Effector CD8-positive, alpha-beta T cell (primary cell): ENCODE measurements at places on chromosomes 16 and 17.

GRCh38 chr16:55976815-55977214, 101.6 kb upstream of the CES5A start:
- no peak for DNase-seq

- DNase-seq = no peak
Observed at GRCh38 chr16:29820730-29821642, 724 bp downstream of the MVP start.

DNA sequence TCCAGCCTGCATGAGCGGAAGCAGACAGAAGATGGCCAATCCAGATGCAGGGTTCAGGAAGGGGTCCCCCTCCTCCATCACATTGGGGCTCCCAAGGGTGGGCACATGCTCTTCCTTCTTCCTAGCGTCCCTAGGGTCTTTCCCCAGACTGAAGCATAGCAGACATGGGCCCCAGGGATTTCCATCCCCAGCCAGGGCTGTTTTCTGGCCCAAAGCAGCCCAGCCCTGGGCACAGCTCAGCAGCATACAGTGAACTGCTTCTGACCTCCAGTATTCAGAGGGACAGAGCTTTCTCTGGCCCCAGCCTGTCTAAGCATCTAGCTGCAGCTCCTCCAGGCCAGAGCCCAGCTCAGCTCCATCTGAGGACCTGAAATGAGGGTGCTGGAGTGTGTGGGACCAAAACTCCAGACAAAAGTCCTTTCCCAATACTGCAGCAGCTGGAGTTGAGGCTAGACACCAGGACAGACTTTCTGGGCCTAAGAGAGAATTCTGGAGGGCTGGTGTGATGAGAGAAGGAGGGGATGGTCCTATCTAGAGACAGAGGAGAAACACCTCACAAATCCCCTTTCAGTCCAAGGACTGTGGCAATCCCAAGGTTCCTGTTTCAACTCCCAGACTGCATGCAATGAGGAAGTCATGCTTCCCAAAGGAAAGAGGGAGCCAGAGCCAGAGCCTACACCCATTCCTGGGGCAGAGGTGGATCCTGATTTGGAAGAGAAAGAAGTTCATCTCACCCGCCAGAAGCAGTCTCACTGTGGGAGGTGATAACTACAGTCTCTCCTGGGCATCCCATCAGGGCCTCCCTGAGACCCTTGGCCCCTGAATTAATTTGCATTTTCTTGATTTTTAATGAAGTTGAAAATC, 4.5 kb upstream of the FOXN1 start:
- no peak for DNase-seq

DNA sequence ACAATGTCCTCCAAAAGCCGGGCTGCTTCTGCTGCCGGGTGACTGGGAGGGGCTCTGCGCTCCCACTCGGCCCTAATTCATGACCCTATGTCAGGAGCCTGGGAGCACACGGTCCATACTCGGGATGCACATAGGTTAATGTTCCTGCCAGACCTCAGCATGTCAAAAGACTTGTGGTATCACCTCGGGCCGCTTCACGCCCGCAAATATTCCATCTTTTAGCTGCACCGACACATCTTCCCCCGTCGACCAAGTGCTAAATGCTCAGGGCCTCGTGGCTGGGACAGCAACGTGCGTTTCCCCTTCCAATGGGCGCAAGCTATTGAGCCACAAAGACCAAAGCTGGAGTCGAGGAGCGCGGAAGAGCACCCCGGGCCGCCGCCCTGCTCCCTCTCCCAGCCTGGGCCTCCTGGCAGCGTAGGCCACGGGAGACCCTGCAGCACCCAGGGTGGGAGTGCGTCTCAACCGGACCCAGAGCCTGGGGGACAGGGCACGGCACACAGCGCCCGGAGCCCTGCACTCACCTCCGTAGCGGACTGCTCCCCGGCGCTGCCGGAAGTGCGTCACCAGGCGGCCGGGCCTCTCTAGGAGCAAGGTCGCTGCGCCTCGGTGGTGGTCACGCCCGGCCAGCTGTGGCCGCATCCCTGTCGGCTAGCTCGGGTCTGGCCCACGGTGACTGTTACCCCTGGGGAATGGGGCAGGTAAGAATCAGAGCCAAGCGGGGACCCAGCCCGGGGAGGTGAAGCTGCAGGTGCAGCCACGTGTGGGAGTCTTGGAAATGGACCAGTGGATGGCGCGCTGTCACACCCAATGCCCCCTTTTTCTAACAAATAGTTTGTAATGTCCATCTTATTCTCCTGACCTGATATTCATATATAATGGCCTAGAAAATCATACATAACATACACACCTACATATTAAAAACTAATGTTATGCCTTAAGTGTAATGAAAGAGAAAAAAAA, at the start of gene ZNF23:
TSS of gene ZNF23 (minus strand) at position 562 of the 963 bp plus-strand sequence. CDS start 5,451 bp downstream, outside the sequence.
- DNase-seq = peak; percentile 55

- DNase-seq = no peak
Observed at GRCh38 chr17:4672751-4673150, 31.2 kb downstream of the PELP1 start.

- DNase-seq = peak; percentile 53
Observed at GRCh38 chr16:70430667-70431536, 8.0 kb downstream of the ST3GAL2 start.

- no peak for DNase-seq
Observed at GRCh38 chr17:66535611-66536010, 233.2 kb downstream of the PRKCA start.

GRCh38 chr16:69243479-69243878, 56.5 kb downstream of the SNTB2 start:
- no peak for DNase-seq

DNA sequence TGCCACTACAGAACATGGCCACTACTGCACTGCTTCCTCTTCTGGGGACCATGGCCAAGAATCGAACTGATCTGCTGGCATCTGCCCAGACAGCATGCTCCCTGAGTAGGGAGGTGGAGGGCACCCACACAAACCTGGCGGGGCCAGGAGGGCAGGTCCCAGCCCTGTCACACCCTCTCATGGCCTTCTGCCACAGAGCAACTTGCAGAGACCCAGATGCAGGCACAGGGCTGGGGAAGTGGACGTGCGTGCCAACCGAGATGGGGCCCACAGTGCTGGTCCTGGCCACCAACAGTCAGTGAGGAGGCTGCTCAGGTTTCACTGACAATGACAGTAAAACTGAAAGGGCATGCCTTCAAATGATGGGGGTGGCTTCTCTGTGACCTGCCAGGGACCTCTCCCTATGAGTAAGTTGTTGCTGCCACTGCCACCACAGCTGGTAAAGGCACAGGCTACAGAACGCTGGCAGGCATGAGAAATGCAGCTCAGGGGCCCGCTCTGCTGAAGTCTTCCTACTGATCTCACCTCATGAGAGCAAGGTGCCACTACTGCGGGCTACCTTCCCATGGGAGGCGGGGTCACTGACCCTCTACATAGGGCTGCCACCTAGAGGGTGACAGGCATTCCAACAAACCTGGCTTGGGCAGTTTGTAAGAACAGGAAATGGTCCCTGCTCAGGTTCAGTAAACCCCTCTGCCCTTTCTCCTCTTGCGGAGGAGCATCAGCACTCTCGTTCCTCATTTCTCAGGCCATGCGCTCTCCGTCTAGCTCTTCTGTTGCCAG, 15.5 kb downstream of the HIC1 start:
- no peak for DNase-seq

DNA sequence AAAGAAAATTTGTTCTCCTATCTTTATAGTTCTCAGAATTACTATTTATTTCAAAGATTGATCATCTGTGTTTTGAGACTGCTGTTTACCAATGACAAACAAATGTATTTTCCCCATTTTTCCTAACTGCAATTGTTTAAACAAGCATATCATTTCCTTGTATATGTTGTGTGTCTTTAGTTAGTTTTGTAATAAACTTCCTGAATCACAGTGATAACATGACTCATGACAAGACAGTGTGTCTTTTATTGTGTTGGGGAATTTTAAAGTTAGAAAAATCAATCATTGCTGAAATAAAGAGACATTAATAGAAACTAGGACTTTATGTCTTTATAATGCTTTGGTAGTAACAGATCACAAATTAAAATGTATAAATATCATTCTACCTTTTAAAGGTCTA, 348.5 kb downstream of the KCNJ2 start:
- DNase-seq = no peak

- DNase-seq = no peak
Observed at GRCh38 chr17:74354123-74354522, 7.5 kb downstream of the BTBD17 start.

GRCh38 chr16:22014271-22014873, 6.5 kb downstream of the MOSMO start:
- no peak for DNase-seq

DNA sequence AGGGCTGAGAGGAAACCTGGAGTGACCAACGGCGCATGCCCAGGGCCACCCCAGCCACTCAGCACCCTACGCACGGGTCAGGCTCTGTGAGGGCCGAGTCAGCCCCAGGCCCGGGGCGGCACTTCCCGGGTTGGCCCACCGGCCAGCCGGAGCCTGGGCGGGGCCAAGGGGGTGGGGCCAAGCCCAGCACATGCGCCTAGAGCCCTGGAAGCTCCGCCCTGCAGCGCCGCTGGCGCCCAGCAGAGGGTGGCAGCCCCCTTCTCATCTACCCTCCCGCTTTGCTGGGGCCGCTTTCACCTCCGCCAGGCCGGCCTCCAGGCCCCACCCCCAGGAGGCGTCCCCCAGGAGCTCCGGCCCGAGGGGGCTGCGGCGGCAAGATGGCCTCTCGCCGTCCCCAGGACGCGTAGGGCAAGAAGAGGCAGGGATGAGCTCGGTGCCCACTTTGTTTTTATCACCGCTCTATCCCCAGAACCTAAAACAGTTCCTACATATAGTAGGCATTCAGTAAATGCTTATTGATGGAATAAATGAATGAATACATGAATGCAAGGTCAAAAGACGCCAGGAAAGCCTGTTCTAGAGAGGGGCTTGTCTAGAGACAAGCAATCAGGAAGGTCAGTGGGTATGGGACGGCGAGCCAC, 31.3 kb downstream of the MYO18A start:
- DNase-seq = peak; percentile 85

DNA sequence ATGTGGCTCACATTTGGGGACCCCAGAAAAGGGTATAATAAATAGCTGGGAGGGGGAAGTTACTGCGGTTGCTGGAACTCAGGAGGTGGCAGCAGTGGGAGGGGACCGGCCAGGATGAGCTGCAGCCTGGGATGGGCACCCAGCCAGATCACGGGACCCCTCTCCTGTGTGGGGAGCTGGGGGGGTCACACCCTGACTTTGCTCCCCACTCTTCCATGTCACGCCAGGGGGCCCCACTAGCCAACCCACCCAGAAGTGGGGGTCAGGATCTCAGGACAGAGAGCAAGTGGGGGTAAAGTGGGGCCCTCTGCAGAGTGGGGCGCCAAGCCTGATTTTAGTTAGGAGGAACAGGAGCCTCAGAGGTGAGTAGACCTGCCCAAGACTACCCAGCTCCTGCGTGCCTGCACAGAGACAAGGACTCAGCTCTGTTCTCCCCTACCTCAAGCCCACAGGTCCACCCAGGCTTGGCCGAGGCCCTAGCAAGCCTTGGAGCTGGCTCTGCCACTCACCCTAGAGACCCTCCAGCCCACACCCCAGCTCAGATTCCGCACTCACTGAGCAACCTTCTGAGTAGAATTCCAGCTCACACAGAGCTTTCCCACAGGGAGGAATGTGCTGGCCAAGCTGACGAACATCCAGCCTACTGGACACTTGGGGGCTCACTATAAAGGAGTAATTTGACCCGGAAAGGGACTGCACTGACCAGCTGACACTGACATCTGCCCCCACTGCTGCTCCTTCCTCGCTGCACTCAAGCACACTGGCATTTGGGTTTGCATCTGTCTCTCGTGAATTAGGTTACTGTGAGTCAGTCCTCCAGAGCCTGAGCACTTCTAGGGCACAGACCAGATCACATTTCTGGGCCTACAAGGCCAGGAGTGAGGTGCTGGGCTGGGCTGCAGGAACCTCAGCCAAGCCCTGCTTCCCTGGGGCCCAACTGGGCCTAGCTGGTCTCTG, 310.1 kb downstream of the C16orf95 start:
- no peak for DNase-seq

GRCh38 chr17:79859676-79860615, 20.7 kb upstream of the CBX4 start:
- DNase-seq = no peak

GRCh38 chr17:34991606-34992005, 11.3 kb downstream of the LIG3 start:
- DNase-seq = no peak

DNA sequence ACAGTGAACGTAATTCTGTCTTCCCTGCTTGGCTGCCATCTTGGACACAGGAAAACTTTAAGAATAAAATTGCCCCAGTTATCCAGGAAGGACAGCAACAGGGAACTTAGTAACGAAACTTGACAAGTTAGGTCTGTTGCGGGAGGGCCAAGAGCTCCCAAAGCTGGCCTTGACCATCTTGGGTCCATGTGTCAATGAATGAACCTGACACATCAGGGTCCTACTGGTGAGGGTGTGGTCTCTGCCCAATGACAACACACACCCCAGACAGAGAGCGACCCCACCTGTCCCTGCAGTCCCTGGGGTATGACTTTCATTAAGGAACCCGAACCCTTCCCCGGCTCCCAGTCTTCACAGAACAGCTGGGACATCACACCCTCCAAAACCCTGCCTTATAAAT, 96.3 kb downstream of the NDE1 start:
- no peak for DNase-seq

- no peak for DNase-seq
Observed at GRCh38 chr16:88510091-88510994, 57.3 kb downstream of the ZFPM1 start.

DNA sequence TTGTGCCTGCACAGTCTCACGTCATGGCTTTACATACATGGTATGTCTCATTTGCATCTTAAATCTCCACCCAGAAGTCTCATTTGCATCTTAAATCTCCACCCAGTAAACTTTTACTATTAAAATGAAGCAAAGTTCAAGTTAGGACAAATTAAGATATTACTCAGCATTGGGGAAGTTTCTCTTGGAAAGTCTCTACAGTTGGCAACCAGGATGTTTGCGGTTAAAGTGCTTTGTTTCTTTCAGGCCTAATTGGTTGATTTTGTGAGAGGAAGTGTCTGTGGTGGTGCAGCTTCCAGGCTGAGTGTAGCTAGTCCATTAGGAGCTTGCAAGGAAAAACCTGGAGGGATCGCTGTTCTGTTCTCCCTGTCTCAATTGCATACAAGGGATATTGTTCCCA, 1373.3 kb upstream of the GOT2 start:
- no peak for DNase-seq

DNA sequence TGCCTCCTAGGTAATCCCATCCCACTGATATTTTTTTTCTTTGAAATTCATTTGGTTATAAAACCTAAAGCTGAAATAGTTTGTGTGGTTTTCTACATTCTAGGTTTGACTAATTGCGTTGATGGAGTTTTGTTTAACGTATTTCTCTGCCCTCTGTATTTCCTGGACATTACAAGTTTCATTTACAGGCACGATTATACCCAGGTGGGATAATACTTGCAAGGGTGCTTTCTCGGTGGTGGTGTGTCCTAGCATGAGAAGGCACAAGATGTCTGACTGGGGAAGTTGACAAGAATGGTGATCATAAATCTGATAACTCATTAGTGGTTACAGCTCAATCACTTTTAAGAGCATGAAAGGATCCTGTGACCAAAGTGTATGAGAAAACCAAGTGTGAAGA, 45.0 kb downstream of the DYNLRB2 start:
- DNase-seq = no peak
